ENCODE measurements at places on chromosomes 2 and 18.

DNA sequence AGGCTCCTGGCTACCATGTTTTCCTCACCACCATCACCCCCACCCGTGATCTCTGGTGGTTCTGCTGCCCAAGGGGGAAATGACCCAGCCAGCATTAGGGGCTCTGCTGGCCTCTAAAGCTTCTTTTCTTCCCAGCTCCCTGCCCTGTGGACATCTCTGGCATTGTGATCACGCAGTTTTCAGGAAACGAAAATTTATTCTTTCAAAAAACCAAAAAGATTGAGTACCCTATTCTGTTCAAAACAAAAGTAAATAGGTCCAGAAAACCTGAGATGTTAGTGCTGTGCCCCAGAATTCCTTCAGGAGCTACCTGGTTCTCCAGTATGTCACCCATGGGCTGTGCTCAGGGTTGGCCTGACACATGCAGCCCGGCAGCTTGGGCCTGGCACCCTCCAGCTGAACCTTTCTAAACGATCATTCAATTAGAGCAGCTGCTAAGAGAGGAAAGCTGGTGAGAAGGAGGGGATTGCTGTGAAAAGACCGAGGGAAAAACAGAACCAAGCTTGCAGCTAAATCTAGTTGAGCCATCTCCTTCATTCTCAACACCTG, 157.5 kb downstream of the MGAT5 start:
- no peak for DNase-seq

GRCh38 chr2:126656431-126657147, 631 bp downstream of the GYPC start:
- no peak for DNase-seq

GRCh38 chr18:55522011-55522410, 66.0 kb downstream of the TCF4 start:
- no peak for DNase-seq

- DNase-seq = no peak
Measured at GRCh38 chr2:136916131-136916530, 150.8 kb downstream of the THSD7B start.

- peak; percentile 40 for DNase-seq
Measured at GRCh38 chr2:96138179-96139145, at the start of gene ASTL. Gene ASTL (minus strand): TSS chr2:96138502. CDS start chr2:96138436, 66 bp downstream.

DNA sequence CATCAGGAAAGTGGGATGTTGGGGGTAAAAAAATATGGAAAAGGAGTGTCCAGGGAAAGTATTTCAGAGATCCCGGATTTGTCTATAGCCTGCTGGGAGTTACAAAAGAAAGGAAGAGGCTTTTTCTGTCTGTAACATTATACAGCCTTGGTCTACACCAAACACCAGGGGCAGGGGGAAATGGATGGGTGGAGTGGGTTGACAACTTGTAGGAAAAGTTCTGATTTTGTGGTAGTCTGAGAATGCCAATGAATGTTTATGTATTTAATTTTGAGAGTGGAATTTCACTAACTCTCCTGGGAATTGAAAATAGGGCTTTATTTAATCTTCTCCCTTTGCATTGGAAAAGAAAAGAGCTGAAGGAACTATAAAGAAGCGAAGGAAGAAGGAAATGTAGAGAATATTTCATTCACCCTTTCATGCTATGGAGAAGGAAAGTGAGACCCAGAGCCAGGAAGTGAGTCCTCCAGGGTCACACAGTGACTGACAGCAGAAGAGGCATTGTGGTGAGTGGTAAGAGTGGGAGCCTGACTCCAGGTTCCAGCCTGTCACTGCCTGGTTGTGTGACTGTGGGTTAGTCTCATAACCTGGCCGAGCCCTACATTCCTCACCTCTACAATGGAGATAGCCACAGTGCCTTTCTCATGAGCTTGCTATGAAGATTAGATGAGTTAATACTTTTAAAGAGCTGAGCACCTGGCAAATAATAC, 346.3 kb upstream of the TNP1 start:
- no peak for DNase-seq

- no peak for DNase-seq
Measured at GRCh38 chr2:172404824-172405223, 22.6 kb upstream of the ITGA6 start.

DNA sequence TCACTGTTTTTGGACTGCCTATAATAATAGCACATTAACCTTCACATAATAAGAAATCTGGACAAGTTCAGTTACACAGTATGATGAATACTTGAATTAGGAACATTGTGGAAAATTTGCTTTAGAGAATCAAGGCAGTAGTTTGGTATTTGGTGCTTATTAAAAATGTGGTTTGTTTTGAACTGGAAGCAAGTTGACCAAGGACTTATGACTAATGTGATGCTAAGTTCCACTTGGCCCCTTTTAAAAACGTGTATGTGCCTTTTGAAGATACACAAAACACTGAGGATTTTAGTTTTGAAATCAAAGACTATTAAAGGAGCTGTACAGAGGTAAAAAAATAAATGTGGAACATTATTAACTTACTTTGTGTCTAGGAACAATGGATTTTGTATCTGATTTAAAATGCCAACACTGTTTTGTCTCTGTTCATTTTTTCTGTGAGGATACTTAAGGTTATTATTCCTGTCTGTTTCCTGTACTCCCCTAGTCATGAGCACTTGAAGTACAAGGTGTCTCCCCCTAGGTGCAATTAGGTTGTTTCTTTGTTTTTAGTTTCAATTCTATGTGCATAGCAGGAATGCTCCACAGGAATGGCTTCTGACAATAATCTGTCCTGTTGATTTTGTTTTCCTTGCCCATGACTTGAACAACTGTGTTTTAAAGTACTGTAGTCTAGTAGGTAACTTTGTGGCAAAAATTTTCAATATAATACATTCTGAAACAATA, 49.6 kb upstream of the PTH2R start:
- DNase-seq = no peak

DNA sequence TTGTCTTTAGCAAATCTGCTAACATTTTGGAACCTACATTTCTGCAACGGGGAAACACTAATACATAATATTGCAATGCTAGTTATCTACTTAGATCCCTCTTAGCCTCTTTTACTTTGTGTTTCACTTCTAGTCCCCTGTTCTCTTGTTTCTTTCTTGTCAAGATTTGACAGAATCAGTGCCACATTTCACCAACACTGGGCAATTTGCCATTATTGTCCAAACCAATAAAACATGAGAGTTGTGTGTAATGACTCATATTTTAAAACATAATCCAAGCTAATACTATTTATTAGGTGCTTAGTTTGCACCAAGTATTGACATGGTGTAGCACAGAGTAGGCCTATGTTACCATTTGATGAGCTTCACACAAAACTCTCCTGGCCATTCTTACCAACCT, 33.7 kb upstream of the ACVR1C start:
- DNase-seq = no peak

DNA sequence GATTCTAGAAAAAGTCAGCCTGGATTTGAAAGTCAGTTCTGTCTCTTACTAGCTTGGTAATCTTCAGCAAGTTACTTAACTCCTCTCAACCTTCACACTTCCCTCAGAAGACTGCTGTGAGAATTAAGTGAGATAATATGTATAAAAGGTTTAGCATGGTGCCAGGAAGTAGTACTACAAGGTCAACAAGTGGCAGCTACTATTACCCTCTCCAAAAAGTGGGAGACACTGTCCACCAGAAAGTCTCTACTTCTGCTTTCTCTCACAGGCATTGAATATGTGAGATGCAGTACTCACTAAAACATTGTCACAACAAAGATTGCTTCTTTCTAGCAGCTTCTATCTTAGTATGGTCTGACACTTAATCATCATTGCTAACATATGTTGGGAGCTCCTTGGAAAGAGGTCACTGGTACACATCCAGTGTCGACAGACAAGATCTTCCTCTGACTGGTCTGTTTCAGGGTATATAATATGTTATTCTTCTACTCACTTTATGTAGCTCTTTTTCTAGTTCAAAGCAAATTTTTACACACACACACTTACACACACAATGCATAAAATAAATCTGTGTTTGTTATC, 47.9 kb downstream of the DOCK10 start:
- no peak for DNase-seq

GRCh38 chr18:51082571-51083267, 52.7 kb downstream of the SMAD4 start:
- no peak for DNase-seq

All from NCI-H510A treated with DMSO at 0.1 percent for 48 hours (cell line).